Peyer's patch (tissue), 4 donors: ENCODE measurements at places on chromosomes 2 and 18.

DNA sequence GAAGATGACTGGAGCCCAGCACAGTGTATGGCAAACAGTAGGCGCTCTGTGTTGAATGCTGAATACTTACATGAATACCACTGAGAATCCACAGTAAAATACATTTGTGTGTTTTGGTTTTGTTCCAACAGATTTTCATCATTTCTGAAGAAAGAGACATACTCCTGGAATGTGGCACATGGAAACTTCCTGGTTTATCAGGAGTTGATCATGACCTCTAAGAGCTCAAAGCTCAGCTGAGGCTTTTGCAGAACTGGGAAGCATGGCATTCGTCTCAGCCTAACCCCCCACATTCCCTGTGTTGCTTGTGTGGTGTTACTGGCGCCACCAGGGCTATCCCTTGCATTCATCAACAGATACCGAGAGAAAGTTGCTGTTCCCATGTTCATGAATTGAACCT is 316.9 kb upstream of the REV1 start:
- DNase-seq = no peak

- no peak for DNase-seq
Observed at GRCh38 chr2:40451918-40452605, at the start of gene SLC8A1. TSS of gene SLC8A1 (minus strand) at chr2:40452090.

DNA sequence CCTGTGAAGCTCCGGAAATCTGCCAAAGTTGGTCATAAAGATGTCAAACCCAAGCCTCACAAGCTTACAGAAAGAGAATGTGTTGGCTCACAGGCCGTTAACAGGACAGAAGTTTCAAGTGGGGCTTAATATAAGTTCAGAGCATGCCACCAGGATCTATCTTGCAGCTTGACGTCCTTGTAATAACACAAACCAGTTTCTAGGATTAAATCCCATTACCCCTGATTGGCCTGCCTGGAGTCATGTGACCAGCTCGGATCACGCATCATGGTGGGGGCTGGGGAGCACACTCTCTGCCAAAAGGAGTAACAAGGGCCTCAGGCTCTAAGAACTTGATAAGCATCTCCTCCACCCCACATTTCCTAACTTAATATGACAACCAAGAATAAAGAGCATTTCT is 38.9 kb upstream of the SCG2 start:
- no peak for DNase-seq

GRCh38 chr18:23365602-23366001 is 87.5 kb upstream of the RIOK3 start:
- DNase-seq = no peak

GRCh38 chr2:72788756-72789155 is 37.1 kb downstream of the EXOC6B start:
- DNase-seq = no peak
